Activated naive CD8-positive, alpha-beta T cell treated with anti-CD3 and anti-CD28 coated beads, Interleukin-2, amount 10 ng/mL, durations not matched to agents 7 days and 5 days (primary cell): ENCODE measurements at places on chromosomes 11 and 22.

- no peak for DNase-seq
These were observed 41.6 kb downstream of the PRCP start for GRCh38 chr11:82858556-82859091.

DNA sequence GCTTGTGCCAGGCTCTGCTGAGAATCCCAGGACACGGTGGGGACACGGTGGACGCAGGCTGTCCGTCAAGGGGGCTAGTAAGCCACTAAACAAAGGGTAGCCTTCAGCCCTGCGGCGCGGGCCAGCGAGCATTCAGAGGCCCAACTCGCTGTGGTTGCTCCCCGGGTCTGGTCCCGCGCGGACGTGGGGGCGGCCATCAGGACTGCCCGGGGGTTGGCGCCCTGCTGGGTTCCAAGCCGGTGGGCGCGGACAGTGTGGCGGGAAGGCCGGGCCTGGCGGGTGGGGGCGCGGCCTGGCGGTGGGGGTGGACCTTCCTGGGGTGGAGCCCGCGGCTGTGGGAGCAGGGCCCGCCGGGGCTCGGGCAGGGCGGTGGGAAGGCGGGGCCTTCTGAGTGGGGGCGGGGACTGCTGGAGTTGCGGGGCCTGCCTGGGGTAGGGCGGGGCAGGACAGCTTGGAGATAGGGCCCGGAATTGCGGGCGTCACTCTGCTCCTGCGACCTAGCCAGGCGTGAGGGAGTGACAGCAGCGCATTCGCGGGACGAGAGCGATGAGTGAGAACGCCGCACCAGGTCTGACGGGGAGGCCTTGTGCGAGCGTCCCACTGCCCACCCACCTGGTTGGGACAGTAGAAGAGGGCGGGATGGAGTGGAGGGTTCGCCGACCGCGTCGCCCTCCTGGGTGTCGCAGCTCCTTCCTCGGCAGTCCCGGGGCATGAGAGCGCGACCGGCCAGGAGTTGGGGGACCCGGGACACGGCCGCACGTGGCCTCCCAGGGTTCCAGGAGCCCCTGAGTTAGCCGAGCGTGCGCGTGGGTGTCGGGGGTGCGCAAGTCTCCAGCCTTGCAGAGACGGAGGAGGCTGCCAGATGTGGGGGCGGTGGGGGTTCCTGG lies at the start of gene SERHL2:
Gene SERHL2, plus strand, starts transcription at position 482 of the 887 bp plus-strand sequence. Its CDS starts 65 bp downstream, at position 547.
- peak; percentile 92 for DNase-seq

DNA sequence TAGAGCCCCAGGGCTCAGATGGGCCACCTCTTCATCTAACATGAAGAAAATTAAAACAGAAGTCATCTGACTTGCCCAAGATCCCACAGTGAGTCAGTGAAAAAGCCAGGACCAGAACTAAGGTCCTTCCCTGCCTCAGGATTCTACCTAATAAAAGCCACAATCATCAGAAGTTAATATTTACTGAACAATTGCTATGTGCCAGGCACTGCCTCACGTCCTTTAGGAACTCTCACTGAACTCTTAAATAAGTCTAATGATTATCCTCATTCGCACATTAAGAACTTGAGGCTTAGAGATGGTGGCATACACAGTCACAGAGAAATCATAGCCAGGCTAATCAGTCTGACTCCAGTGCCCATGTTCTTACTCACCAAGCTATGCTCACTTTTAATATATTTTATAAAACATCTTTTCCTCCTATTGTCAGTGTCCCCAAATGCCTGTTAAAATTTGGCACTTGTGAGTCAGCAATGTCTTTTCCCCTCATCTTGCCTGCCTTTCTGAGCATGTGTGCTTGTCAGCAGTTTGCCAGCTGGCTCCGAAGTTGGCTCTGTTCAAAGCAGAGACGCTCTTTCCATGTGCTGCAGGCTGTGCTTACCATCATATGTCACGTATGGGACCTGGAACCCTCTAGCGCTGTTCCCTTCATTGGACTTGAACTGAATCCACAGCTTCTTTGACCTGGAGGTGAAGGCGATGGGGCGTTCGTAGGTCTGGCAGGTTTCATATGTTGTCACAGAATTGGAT lies 21.5 kb upstream of the NRIP3 start:
- no peak for DNase-seq

GRCh38 chr22:22746963-22747933 lies 102.8 kb downstream of the GGTLC2 start:
- no peak for DNase-seq
